Activated CD4-positive, alpha-beta T cell treated with anti-CD3 and anti-CD28 coated beads, Interleukin-2, amount 10 ng/mL, durations not matched to agents 7 days and 5 days (primary cell): ENCODE measurements at places on chromosomes 5 and 9.
A peak's percentile ranks its signal among the peaks of the same experiment; 100 is the strongest.

GRCh38 chr5:31639481-31640411 lies 815 bp downstream of the PDZD2 start:
- DNase-seq = no peak

DNA sequence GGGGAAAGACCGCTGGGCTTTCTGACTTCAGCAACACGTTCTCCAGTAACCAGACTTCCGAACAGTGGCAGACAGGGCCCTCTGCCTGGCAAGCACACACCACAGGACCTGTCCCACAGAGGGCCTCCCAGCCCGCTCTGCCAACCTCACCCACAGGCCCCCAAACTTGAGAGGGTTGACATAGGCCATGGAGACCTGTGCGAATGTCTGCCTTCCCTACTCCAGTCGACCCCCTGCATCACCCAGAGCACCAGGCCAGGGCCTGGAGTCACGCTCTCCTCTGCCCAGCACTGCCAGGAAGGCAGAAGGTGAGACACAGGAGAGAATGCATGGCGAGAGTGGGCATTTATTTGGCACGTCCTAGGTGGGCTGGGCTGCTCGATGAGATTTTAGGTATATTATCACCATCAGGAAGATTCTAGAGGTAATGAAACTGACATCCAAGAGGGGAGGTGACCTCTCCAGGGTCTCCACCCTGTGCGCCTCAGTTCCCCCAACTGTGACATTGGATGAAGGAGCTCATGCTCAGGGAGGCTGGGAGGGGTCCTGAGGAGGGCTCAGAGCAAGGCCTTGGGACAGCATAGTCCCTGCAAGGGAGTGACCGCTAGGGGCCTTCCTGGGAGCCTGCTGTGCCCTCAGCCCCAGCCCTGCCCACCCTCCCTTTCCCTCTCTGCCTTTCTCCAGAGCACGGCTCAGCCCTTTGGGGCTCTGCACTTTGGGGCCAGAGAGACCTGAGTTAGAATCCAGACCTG lies 54.9 kb downstream of the DUSP1 start:
- no peak for DNase-seq

DNA sequence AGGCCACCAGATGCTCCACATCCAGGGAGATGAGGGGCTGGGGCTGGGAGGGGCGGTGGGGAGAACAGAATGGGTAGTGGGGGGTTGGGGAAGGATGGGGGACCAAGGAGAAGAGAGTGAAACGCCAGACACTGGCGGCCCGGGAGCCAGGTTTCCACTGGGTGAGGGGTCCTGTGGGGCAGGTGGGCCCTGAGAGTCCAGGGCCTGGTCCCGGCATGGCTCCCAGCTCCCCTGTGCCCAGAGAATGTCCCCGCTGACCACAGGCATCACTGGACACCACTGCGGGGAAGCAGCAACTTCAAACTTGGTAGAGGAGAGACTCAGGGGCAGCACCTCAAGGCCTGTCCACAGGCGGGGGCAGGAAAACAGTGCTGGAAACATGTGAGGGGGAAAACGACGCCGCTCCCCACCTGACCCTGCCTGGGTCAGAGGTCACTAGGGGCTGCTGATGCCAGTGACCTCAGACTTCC lies 13.2 kb downstream of the NINJ1 start:
- no peak for DNase-seq

- DNase-seq = no peak
Observed at GRCh38 chr5:150062216-150062922, 24.0 kb downstream of the CSF1R start.

DNA sequence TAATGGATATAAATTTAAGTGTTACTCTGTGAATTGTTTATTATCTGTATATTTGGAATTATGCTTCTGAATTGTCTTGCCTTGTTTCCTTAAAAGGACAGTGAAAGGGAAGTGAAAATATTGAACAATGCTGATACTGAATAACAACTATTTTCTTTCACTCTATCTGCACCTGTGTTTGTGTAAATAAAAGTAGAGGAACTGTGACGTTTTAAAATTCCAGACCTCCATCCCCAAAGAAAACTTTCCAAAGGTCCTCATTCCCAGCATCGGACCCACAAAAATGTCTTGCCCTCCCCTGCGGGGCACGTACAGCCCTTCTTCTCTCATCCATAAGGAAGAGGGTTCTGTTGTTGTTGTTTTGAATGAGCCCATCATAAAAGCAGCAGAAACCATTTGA lies 100.0 kb downstream of the NLN start:
- no peak for DNase-seq

DNA sequence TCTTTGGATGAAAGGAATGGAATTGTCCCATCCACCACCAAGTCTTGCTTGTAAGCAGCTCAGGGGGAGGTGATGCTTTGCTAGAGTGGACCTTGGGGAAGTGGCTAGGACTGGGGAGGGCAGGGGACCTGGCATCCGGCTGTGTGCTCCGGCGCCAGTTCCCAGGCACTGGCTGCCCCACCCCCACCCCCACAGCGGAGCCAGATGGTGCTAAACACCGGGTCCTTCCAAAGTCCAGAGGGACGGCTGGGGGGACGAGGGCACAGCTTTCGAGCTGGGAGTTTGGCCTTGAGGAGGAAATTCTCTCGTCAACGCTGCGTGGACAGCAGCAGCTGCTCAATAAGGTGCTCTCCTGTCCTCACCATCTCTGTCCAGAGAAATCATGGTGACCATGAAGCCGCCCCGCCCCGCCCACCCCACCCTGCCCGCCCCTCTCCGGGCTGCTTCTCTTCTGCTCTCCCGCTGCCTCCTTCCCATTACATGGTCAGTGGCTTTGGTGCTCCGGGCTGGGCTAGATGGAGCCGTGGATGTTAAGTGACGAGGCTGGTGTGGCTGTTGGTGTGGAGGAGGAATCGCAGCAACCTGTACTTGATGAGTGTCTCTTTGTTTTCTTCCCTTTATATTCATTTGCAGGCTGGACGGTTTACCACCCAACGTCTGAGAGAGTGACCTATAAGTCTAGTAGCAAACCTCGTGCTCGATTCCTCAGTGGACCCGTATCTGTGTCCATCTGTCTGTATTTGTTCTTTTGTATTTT lies 115.7 kb downstream of the WNK2 start:
- no peak for DNase-seq

DNA sequence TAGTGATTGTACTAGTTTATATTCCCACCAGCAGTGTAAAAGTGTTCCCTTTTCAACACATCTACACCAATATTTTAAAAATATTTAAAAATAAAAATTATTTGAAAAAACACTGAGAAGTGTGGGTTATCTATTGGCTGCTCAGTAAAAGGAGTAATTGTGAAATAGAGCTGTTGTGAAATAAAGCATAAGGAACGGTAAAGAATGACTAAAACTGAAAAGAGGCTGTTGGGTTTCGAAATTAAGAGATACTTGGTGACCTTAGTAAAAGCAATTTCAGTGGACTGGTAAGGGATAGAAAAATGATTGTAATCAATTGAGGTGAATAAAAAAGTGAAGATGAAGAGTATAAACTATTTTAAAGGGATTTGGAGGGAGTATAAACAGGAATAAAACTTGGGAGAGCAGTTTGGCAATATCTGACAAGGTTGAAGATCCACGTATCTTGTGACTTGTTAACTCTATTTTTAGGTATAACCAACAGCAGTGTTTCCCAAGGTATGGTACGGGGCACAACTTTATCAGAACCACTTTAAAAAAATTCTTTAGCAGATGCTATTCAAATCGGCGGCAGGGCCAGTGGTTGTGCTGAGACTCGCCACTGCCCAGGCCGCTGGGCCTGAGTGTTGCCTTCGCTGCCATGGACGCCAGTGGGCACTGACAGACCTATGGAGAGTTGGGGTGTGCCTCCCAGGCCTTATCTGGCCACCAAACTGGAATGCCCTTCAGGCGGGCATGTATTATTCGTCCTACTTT lies 63.3 kb downstream of the TMEM38B start:
- no peak for DNase-seq

GRCh38 chr5:18433336-18433735 lies 799.1 kb downstream of the TAF11L14 start:
- DNase-seq = no peak

- DNase-seq = no peak
Observed at GRCh38 chr9:94921092-94921471, 194.6 kb downstream of the AOPEP start.

GRCh38 chr5:154059583-154059982 lies 20.8 kb downstream of the MFAP3 start:
- no peak for DNase-seq

- no peak for DNase-seq
Observed at GRCh38 chr9:92730897-92731296, 33.7 kb downstream of the BICD2 start.

DNA sequence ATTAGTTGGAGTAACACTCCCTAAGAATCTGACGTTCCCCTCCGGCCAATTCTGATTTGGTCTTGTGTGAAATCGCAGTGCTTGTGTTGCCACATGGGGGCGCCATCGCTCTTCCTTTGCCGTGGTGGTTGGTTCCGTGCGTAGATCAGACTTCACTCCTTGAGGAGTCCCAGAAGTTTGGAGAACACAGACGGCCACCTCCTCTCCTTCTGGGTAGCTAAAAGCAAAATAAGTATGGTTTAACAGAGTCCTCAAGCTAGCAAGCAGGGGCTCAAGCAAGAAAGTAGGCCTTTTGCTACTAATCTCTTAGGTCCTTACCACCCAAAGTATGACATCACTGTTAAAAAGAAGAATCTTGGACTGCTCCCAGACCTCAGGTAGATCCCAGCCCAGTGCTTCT lies 59.5 kb downstream of the HSPA4 start:
- DNase-seq = peak; percentile 86

- DNase-seq = peak; percentile 74
Observed at GRCh38 chr9:93134015-93134739, at the start of gene NINJ1. TSS of gene NINJ1 (minus strand) at chr9:93134251. CDS start at chr9:93134217, 34 bp downstream.

- DNase-seq = no peak
Observed at GRCh38 chr5:76691467-76692273, 24.3 kb upstream of the F2R start.

- no peak for DNase-seq
Observed at GRCh38 chr9:100670719-100671118, 92.8 kb downstream of the CAVIN4 start.

DNA sequence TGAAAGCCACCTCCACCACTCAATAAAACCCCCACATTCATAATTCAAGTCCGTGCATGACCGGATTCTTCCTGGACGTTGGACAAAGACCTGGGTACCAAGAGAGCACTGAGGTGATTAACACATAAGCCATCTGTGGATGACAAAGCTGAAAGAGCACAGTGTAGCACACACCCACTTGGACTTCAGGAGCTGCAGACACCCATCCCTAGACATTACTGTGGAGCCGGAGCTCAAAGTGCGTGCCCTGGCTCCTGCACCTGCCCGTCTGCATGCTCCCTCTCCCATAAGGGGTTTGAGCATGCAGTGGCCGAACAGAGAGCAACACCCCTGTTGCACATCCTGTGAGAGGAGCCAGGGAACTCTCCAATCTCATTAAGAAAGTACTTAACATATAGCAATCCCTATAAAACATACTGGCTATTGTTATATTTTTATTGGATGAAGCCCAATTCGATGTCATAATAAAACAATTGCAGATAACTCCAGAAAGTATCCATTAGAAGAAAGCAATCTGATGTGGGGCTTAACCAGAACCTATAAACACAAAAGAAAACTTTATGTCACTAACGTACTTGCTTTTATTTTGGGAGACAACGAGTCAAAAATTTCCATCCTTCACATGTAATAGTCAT lies 1174.2 kb upstream of the C9orf72 start:
- DNase-seq = no peak

DNA sequence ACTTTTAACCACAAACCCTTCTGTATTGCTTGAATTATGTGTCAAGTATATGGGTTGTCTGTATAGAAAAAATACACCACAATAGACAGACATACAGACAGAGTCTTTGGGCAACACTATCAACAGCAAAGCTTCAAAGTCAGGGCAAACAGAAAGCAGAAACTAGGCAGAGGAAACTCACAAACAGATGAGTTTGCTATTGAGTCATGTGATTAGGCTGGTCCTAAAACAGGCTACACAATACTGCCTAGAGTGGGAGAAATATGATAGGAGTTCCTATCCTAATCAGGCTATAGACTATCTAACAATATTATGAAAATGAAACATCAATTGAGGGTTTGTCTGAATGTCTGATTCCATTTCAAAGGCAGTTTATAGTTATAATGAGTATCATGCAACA lies 156.4 kb downstream of the EDIL3 start:
- no peak for DNase-seq

DNA sequence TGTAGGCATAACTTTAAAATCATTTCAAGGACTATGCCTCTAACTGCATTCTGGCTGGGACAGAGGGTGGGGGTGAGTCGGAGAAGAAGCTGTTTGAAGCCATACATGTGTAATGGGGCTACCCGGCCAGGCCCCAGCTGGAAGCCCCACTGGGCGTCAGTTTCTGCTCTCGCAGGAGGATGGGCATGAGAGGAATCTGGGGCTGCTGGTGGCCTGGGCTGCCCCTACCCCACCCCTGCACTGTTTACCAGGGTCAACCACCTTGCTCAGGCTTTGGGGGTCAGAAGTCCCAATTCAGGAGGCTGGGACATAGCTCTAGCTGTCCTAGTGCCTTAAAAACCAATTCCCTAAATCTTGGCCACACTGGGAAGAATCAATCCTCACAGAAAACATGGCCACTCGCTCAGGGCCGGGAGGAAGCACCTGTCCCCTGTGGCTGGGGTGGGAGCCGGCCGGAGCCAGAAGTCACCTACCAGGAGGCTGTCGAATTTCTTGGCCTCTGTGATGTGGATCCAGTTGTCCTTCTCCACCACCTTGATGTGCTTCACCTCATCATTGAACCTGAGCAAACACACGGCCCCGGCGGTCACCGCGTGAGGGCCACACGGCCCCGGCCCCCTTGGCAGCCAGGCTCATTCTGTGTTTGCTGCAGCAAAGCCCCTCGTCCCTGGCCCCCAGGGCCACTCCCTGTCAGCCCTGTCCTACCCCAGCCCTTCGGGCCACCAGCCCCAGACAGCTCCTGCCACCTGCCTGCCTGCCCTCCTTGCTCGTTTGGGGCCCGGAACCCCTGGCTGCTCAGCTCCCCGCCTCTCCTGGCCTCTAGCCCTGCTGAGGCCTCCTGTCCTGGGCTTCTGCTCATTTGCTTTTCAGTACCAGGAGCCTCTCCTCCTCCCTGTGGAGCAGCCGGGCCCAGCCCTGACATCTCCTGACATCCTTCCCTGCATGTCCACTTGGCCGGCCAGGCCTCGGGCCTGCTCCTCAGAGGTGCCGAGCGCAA lies 33.6 kb upstream of the SARDH start:
- no peak for DNase-seq

- DNase-seq = no peak
Observed at GRCh38 chr5:10034001-10034400, 215.7 kb downstream of the ATPSCKMT start.

GRCh38 chr5:56671571-56671970 lies 143.8 kb upstream of the MAP3K1 start:
- DNase-seq = no peak

GRCh38 chr9:134682026-134682425 lies 40.4 kb downstream of the COL5A1 start:
- no peak for DNase-seq
